ENCODE measurements at places on chromosomes 16 and 17.

- DNase-seq: peak; percentile 41
Observed at GRCh38 chr16:75379911-75380847, 53.1 kb downstream of the CFDP1 start.

- DNase-seq: no peak
Observed at GRCh38 chr17:75668489-75668888, 1.4 kb downstream of the SAP30BP start.

- DNase-seq: no peak
Observed at GRCh38 chr17:38597375-38597774, 8.4 kb downstream of the SRCIN1 start.

DNA sequence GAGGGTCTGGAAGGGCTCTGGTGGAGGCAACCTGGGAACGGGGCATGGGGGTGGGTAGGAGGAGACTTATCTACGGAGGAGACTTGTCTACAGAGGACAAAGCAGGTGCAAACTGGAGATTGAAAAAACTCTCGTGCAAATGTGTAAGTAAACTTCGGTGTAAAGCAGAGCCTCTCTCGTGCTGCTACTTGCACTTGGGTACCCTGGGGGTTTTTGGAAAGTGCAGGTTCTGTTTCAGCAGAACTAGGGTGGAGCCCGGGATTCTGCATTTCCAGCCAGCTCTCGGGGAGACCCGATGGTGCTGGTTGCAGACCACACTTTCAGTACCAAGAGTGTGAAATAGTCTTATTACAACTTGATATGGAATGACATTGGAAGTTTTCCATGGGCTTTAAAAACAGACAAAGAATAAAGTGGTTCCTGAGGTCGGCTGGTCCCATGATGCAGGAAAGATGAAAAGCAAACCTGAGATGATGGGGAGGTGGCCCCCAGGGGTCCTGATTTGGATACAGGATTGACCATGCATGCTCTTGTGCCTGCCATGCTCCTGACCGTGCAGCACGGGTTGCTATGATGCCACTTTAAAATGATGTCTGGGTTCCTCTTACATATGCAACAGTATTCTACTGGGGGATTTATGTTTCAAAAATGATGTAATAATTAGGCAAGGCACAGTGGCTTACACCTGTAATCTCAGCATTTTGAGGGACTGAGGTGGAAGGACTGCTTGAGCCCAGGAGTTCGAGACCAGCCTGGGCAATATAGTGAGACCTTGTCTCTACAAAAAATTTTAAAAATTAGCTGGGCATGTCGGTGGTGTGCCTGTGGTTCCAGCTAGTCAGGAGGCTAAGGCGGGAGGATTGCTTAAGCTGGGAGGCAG is 69.3 kb downstream of the IRF8 start:
- no peak for DNase-seq

DNA sequence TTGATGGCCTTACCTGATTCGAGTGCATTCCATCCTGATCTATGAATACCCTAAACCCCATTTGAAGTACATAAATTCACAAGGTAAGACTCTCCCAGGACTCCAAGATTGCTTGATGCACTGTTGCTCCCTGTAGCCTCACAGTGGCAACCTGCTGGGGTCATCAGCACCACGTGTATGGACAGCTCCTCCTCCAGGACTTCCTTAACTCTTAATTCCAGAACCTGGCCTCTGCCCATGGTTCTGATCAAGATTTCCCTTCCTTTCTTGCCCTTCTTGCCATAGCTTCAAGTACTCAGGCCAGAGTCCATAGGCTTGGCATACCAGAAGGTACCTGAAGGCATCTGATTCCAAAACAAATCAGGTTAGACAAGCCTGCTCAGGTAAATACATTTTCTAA is 34.0 kb upstream of the NLK start:
- no peak for DNase-seq

DNA sequence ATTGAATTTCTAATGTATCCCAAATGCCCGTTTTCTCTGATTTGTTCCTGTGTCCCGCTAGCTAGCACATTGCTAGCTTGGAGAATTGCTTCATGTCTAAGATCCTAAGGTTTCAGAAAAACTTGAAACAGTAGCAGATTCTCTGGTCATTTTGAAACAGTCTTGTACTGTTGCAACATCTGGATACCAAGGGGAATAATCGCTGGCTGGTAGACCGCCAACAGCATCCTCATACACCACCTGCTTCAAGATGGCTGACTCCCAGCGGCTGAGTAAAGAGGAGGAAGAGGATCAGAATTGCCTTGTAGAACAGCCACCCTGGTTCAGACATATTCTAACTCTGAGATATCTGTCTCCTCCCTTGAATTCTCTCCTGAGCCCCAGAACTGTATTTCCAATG is 226.7 kb upstream of the ELAC2 start:
- DNase-seq: no peak

GRCh38 chr17:14935845-14936485 is 329.2 kb downstream of the PMP22 start:
- no peak for DNase-seq

DNA sequence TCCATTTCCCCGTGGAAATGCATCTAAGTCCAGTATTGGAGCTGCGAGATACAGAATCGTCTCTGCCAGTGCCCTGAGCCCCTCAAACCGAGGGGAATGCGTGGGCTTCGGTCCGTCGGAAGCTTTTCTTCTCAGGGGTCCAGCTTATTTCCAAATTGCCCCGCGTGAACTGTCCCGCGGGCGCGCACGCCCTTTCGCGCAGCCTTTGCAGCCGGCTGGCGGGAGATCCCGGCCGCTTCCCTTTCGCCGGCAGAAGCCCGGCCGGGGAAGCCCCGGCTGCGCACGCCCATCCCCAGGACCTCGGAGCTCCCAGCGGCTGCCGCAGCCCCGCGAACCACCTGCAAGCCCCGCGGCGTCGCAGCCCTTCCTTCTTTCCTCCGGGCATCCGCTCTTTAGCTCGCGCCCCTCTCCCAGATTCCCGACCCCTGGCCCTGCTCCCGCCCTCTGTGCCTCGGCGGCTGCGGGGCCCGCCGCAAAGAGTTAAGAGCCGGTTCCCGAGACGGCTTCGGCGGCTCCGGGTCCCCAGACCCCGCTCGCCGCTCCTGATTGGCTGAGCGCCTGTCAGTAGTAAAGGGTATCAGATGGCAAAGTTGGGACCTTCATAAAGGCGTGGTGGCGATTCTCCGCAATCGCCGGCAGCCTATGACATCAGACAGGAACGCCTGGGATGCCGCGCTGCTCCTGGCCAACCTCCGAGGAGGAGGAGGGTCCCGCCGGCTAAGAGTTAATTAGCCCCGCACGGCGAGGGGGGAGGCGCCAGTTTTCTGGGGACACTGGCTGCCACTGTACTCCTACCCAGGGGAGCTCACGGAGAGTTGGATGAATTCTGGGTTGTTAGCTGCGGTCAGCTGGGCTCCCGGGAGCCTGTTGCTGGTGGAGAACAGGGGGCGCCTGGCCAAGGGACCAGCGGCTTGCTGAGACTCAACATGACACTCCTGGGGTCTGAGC is at the start of gene MYOCD:
Gene MYOCD, plus strand, starts transcription at position 628 of the 948 bp plus-strand sequence. Its CDS starts 299 bp downstream, at position 927.
- DNase-seq: no peak

GRCh38 chr16:73396556-73396955 is 348.6 kb upstream of the ZFHX3 start:
- DNase-seq: no peak

- no peak for DNase-seq
Observed at GRCh38 chr16:59385491-59385890, 651.4 kb upstream of the GOT2 start.

DNA sequence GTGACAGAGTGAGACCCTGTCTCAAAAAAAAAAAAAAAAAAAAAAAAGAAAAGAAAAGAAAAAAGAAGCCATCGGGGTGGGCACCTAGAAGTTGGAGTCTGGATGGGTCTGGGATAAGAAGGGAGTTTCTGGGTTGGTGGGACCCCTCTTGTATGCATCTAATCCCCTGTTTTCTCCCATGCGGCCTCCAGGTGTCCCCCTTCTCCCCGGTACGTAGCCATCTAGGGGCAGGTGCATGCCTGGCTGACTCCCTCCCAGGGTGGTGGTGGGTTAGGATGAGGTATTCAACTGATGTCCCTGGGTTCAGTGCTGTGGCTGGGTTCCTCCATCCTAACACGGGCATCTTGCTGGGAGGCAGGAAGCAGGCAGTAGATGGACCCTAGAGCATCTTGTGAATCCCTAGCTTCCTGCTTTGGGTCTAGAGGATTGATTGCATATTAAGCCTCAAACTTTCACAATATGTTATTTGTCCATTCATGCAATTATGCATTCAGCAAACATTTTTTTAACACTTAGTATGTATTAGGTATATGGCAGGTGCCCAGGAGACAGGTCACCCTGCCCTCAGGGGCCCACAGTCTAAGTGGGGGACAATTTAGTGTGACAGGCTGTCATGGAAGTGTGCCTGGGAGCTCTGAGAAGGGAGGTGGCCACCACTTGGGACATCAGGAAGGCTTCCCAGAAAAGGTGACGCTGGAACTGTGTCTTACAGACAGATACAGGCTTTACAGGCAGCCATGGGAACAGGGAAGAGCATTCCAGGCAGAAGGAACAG is 13.1 kb downstream of the FMNL1 start:
- peak; percentile 60 for DNase-seq

GRCh38 chr16:21314339-21314738 is 36.2 kb upstream of the CRYM start:
- no peak for DNase-seq

DNA sequence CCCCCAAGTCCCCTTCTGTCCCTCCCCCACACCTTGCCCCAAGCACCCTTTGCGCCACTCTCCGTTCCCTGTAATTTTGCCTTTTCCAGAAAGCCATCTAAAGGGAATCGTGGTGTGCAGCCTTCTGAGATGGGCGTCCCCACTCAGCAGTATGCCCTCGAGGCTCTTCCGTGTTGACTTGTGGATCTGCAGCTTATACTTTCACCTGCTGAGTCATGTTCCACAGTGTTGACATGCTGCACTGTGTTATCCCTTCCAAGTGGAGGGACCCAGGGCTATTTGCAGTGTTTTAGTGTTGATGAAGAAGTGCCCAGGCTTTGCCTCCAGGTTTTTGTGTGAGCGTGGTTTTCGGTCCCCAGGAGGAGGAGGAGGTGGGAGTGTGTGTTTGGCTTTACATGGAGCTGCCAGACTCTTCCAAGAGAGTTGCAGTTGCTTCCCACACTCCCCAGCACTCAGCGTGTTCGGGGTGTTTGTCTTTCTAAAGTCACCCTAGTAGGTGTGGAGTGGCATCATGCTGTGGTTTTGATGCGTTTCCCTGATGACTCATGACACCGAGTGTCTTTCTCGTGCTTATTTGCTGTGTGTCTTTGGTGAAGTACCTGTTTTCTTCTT is 32.1 kb upstream of the JPT2 start:
- peak; percentile 4 for DNase-seq

GRCh38 chr16:86676254-86676670 is 97.9 kb downstream of the FOXL1 start:
- no peak for DNase-seq

- DNase-seq: no peak
Observed at GRCh38 chr16:68364561-68364998, 53.8 kb downstream of the PRMT7 start.

DNA sequence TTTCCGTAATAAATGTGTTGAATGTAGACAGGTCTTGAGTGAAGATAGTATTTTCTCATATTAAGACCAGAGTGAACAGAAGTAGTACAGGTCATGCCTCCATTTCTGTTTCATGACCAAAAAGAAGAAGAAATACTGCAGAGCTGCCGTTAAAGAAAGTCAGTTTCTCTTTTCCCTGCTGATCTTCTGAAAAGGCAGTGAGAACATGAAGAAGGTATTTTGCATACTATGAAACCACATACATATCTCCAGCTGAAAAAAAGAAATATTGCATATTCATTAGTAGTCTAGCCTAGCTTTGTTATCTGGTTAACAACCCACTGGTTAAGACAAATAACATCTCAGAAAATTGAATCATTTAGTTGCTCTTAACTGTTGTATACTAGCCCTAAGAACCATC is 138.4 kb downstream of the PHKB start:
- no peak for DNase-seq

GRCh38 chr16:56257666-56258342 is 66.5 kb downstream of the GNAO1 start:
- no peak for DNase-seq

DNA sequence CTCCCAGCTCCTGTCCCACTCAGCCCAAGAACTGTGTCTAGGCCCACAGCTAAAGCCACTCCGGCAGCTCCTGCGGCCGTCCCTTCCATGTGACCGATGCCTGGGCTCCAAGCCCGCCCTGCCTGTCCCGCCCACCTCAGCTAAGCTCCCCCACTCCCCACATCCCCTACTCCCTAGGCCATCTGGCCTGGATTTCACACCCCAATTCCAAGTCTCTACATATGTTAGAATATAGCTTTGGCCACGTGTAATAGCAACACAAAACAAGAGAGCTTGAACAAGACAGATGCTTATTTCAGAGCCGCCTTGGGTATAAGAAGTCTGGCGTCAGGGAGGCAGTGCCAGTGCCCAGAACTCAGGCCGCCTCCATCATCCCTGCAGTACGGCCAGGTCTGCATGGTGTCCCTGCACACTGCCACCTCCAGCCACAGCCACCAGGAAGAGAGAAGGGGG is 30.0 kb upstream of the USP22 start:
- DNase-seq: no peak

GRCh38 chr17:80195141-80195540 is 25.0 kb downstream of the SGSH start:
- no peak for DNase-seq

DNA sequence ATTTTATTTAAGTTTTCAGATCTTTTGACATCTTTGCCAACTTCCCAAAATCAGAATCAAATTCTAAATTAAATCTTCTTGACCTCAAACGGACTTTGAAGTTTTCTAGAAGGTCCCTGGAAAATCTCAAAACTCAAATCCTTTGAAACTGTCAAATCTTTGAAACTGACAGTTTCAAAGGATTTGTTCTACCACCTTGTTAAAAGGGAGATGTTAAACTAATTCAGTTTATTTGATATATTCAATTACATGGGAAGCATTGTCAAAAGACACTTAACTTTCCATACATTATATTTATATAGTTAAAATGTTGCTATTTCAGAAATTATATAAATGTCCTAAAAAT is 3.4 kb upstream of the DPEP1 start:
- no peak for DNase-seq

DNA sequence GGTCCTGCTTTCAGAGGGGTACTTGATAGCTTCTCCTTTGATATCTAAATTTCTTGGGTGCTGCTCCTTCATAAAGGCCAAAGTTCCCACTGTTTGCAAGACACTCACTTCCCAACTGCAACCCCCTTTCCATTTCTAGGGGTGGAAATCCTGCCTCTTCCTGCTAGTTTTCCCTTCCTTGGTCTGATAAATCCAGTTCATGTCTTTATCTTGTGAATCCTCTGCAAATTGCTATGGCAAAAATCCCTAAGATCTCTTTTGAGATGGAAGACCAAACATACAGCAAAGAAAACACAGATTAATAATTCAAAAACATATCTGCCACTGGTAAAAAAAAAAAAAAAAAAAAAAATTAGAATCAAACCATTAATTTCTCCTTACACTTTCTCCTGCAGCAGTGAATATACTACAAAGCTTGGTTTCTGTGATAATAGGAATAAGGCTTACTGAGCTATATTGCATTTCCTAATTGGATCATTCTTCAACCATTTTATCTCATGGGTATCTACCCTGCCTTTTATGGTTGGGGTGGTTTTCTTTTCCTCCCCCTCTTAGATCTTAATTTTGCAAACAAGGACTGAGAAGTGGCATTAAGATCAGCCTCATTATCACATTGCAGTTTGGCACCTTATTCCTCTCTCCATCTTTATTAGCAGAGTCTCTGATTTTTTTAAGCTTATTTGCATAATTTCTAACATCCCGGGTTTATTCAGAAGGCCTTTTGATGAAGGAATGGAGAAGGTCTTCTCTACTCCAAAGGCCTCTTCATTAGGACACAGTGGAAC is 439.1 kb downstream of the XYLT1 start:
- no peak for DNase-seq

All from CD4-positive, alpha-beta T cell treated with Interferon gamma for 1 hour (primary cell).